NB4 (cell line): ENCODE measurements at places on chromosomes 12 and 14.
A peak's percentile ranks its signal among the peaks of the same experiment; 100 is the strongest.

DNA sequence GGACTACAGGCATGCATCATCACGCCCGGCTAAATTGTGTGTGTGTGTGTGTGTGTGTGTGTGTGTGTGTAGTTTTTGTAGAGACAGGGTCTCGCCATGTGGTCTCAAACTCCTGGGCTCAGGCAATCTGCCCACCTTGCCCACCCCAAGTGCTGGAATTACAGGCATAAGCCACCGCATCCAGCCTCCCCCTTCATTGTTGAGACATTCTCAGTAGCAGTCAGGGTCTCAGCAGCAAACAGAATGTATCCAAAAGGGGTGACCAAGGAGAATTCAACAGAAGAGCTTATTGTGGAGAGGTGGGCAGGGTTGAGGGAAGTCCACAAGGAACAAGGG is 37.3 kb upstream of the PLEKHG6 start:
- DNase-seq = no peak

- DNase-seq = no peak
Observed at GRCh38 chr14:85534458-85535293, 4.7 kb downstream of the FLRT2 start.

GRCh38 chr12:50695961-50696360 is 67.9 kb upstream of the ATF1 start:
- DNase-seq = peak; percentile 20

- no peak for DNase-seq
Observed at GRCh38 chr12:132045751-132046150, 96.0 kb downstream of the EP400 start.

GRCh38 chr12:77938301-77938700 is 107.6 kb downstream of the NAV3 start:
- DNase-seq = no peak

DNA sequence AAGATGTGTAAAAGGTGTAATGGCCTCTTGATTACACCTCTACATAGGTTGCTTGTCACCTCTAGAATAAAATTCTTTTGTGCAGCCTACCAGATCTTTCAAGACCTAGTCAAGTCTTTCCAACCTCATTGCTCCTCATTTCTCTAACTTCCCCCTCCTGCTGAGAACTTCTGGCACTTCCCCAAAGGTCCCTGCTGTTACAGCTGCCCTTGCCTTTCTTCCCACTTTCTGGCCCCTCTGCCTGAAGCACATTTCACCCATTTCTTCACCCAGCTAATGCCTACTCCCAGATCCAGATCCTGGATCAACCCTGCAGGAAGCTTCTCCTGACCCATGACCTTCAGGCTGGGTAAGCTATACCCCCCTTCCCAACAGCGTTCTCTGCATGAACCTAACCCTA is 1.5 kb downstream of the TSHR start:
- DNase-seq = peak; percentile 31

- DNase-seq = peak; percentile 4
Observed at GRCh38 chr14:88422919-88423650, 37.6 kb downstream of the SPATA7 start.

GRCh38 chr12:106861984-106862916 is 87.8 kb downstream of the RIC8B start:
- no peak for DNase-seq

DNA sequence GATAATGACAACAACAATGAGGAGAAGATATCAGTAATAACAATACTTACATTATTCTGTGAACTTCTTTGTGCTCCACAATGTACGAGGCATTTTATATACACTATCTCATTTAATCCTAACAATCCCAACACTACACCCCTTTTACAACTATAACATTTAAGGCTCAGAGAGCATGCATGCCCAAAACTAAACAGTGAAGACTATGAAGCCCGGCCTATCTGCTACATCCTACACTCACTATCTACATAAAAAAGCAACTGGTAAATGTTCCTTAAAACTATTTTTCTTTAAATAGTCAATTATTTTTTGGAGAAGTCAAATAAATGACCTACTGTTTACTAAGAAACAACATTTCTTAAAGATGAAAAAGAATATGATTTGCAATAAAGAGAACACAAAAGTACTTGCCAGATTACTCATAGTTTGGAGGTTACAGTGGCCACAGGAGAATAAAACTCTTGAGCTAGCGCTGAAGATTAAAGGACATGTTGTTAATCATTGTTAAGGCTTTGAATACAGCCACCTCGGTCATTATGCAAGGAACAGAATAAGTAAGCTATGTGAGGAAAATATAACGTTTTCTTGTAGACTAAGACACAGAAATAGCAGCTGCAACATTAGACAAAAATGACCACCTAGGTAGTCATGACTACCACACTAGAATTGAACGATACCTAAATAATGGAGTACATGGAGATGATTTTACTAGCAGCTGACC is 56.7 kb downstream of the EPS8 start:
- no peak for DNase-seq

GRCh38 chr12:101042211-101042610 is 167.8 kb downstream of the SLC5A8 start:
- DNase-seq = no peak

GRCh38 chr12:9742661-9743060 is 9.8 kb upstream of the CLECL1 start:
- no peak for DNase-seq
